GM12865 (cell line): ENCODE measurements at places on chromosomes 11 and 22.
A peak's percentile ranks its signal among the peaks of the same experiment; 100 is the strongest.

DNA sequence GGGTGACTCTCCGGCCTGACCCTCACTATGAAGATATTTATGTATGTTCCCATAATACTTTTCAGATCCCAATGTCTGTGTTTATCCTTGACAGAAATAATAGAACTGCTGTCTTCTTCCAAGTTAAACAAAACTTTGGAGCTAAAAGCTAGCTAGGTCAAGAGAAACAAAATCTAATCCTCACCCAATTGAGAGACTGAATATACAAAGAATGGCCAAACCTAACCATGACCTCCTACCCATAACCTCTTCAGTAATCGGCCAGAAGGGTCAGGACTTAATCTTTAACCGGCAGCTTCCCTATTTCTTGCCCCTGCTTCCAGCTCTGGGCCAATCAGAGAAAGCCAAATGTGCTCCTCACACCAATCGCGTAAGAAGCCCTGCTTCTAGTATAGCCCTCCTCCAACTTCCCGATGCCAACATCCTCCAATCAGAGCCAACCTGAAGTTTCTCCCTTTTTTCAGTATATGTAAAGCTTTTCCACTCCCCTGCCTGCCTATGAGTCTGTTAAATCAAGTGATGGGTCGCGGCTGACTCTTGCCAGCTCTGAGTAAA lies 1.7 kb upstream of the DDX6 start:
- DNase-seq = peak; percentile 96

- no peak for DNase-seq
These were observed 60.2 kb upstream of the EMID1 start for GRCh38 chr22:29145321-29146072.

- no peak for DNase-seq
These were observed 8.8 kb downstream of the SCGB2A1 start for GRCh38 chr11:62217191-62217748.

DNA sequence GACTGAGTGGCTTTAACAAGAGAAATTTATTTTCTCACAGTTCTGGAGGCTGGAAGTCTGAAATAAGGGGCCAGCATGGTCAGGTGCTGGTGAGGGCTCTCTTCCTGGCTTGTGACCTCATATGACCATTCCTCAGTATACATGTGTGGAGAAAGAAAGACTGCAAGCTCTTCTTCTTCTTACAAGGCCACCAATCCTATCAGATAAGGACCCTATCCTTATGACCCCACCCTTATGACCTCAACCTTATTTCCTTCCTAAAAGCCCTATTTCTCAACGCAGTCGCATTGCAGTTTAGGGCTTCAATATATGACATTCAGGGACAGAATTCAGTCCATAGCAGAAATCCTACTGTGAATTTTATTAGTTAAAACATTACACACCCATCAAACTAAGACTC lies 124.4 kb upstream of the RAG2 start:
- DNase-seq = no peak

- DNase-seq = no peak
These were observed 65.5 kb upstream of the IGLL5 start for GRCh38 chr22:22822106-22822505.

- DNase-seq = no peak
These were observed 25.9 kb downstream of the CAT start for GRCh38 chr11:34464591-34465051.

- no peak for DNase-seq
These were observed 34.4 kb downstream of the TNRC6B start for GRCh38 chr22:40212121-40212520.

- DNase-seq = no peak
These were observed 100.2 kb downstream of the SYN3 start for GRCh38 chr22:32958001-32958400.

- peak; percentile 30 for DNase-seq
These were observed 741 bp downstream of the CARS1 start for GRCh38 chr11:3056296-3057068.

- no peak for DNase-seq
These were observed 63.8 kb downstream of the ST14 start for GRCh38 chr11:130223291-130223971.

GRCh38 chr22:45120931-45121330 lies 42.8 kb upstream of the NUP50 start:
- DNase-seq = no peak

DNA sequence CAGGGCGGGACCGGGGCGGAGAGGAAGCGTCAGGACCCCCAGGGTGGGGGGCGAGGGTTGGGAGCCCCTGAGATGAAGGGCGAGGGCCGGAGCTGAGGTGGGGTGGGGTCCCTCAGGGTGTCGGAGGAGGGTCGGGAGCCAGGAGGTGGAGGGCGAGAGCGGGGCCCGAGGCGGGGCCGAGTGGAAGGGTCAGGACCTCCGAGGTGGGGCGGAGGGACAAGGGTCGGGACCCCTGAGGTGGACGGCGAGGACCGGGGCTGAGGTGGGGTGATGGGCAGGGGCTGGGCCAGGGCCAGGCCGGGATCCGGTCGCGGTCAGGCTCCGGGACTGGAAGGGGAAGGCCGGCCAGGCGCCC lies 409 bp downstream of the SMC1B start:
- no peak for DNase-seq

GRCh38 chr11:96614846-96615245 lies 225.0 kb downstream of the JRKL start:
- DNase-seq = no peak

DNA sequence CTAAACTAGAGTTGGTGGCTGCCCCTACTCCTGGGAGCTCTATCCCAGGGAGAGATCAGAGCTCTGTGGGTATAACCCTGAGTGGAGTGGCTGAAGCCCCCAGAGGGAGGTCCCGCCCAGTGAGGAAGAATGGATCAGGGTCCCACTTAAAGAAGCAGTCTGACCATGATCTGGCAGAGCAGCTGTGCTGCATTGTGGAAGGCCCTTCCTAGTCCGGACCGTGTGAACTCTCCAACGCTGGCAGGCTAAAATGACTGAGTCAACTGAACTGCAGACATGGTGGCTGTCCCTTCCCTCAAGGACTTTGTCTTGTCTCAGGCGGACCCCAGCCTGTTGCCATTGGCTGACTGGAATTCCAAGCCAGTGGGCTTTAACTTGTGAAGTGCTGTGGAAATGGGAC lies 494.2 kb downstream of the FAM181B start:
- DNase-seq = no peak

GRCh38 chr11:76805206-76805913 lies 22.2 kb downstream of the TSKU start:
- no peak for DNase-seq

DNA sequence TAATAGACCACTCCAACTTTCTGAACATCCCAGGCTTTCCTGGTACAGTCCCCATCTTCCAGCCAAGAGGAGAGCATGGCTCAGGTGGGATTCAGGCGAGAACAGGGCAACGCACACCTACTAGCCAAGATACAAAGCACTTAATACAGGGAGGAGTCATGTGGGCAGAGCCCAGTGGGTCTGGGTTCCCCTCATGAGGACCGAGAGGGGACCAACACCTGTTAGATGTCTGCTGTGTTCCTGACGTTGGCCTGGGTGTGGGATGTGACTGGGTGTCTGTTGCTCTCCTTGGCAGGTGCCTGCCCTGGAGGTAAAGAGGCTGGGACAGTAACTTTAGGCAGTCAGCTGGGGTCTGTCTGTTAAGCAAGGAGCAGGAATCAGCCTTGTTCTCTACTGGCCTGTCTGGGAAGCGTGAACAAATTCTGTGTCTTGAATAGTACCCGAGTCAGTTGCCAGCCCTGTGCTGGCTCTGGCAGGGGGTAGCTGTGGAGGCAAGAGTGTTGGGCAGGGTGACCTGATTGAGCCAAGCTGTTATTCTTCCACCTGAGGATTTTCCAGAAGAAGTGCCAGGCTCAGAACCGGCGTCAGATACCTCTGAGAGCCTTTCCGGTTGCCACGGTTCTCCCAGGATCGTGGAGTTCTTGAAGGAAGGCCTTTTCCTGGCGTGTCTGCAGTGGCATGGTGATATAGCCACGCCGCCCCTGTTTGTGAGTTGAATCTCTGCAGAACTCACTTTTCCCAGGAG lies 56.3 kb downstream of the BCR start:
- no peak for DNase-seq

- no peak for DNase-seq
These were observed 75.5 kb downstream of the SCN3B start for GRCh38 chr11:123578778-123579481.

DNA sequence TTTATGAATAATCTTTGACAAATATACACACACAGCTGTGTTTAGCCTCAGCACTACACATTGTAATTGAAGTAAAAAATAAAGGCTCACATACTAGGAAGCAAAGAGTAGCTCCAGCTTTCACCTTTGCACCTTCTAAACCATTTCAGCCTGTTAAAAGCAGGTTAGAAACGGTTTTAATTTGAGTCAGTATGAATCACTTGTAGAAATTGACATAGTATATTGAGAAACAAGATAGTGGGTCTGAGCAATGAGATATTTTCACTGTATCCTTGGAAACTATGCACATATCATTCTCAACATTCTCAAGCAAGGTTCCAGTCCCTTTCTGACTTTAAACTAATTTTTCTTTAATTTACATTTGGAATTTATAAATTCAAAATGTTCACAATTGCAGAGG lies 380.3 kb downstream of the AASDHPPT start:
- no peak for DNase-seq

DNA sequence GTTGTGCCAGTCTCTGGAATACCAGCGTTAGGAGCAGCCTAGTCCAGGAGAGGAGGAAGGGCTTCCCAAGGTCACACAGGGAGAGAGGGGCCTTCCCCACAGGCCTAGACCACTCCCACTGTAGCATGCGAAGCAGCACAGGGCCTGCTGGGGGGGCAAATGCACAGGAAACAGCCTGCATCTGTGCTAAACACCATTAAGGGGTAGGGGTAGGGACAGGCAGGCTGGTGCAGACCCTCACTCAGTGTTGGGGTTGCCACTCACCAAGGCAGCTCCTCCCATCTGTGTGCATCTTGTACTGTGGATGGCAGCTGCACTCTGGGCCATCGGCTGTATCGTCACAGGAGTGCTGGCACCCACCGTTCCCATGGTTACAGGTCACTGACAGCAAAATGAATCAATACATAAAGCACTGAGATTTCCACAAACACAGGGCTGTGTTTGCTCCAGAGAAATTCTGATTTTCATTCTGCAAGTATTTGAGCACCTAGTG lies 24.9 kb downstream of the SCUBE2 start:
- DNase-seq = no peak

GRCh38 chr11:22920939-22921565 lies 60.8 kb upstream of the CCDC179 start:
- peak; percentile 66 for DNase-seq

GRCh38 chr11:77598195-77598594 lies 8.4 kb downstream of the AQP11 start:
- no peak for DNase-seq

GRCh38 chr11:88454881-88455280 lies 117.3 kb upstream of the CTSC start:
- no peak for DNase-seq

DNA sequence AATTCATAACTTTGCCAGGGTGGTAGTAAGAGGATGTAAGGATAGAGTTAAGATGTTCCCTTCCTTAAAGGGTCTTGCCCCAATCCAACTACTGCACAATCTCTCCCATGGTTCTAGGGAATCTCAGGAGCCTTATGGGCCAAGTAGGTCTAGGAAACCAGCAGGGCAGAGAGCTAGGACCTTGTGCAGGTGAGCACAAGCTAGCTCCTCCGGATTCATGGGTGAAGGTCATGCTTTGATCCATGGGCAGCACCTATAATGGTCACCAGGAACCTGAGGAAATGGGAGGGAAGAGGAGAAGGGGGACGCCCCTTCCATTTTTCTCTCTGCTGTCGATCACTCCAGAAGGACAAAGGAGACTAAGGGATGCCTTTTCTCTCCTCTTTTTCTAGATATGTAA lies 16.8 kb downstream of the KCNJ11 start:
- DNase-seq = no peak

DNA sequence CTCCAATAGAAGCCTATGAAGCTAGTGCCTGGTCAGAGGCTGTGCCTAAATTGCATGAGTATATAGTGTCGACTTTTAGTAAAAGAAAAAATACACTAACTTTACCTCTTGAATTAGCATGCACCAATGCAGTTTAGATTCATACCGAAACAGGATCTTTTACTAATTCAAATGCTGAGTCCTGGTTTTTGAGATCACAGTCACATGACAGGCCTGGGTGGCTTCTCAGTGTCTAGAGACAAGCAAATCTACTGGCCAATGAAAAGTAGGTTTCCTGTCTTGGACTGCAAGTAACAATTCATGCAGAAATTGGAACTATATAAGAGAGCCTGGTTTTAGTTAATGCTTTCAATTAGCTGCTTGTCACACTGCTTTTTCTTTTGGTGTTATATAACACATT lies 7.2 kb downstream of the ARHGEF12 start:
- DNase-seq = peak; percentile 78

- no peak for DNase-seq
These were observed 111.1 kb downstream of the NCAM1 start for GRCh38 chr11:113072237-113072858.

DNA sequence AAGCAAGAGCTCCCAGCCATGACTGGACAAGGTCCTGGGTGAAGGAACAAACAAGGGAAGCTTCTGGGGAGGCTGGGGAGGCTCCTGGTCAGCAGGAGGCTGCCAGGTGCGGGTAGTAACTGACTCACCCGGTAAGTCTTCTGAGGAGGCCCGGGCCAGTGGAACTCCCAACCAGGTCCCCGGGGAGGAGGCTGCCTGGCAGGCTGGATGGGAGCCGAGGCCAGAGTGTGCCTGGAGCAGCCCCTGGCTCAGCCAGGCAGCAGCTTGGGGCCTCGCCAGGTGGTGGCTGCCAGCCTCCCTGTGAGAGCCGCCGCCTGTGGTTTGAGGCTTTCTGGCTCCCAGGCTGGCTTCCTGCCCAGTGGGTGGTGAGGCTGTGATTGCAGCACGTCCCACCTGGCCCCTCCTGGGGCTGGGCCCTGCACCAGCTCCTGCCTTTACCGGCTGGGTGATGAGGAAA lies 46.2 kb downstream of the IGF2 start:
- DNase-seq = no peak

DNA sequence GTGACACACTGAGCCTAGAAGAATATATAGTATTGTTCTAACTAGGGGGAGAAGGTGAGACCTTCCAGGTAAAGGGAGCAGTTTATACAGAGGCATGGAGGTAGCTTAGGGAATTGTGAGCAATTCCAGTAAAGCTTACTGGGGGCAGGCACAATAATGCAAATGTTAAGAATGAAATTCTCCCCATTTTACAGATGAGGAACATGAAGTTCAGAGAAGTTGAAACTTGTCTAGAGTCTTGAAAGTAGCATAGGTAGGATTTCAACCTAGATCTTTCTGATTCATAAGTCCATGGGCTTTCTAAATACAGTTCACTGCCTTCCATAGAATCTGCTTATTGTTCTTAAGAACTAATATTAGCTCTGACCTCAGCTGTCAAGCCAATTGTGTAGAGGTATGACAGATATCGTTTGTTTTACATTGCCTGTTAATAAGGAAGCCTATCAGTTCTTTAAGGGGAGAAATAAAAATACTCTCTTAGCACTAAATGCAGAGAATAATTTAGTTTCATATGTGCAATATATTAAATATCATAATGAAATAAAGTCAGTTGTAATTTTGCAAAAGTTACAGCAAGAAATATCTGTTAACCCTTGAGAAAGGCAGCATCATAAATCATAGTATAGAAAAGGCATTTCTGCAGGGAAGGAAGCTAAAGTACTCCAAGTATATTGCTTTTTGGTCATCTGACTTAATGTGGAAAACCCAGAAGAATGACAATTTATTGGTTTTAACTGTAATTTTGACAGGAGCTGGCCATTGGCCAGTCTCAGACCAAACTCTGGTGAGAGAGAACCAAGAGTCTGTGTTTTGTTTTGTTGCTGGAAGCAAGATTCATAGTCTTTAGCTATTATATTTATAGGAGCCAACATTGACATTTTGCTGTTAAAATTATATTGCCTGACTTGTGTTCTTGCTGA lies 181.8 kb downstream of the UVRAG start:
- DNase-seq = no peak
